ENCODE measurements at places on chromosomes 6 and 20.

GRCh38 chr6:163460307-163460782 lies 45.8 kb downstream of the QKI start:
- DNase-seq: no peak

DNA sequence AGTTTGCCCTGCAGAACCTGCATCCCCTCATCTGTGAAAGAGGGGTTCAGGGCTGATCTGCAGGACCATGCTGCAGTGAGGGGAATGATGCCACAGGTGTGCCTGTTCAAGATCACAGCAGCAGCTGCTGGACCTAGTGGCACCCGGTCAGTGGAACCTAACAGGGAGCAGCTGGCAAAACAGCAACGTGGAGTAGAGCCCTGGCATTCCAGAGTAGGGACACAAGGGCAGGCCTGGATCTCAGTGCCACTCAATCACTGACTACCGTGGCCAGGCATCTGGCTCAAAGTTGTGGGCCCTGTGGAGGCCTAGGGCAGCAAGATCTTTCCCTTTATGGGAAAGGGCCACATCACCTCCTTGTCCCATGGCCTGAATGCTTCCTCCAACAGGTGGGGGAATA lies 62.2 kb downstream of the INSM1 start:
- DNase-seq: no peak

DNA sequence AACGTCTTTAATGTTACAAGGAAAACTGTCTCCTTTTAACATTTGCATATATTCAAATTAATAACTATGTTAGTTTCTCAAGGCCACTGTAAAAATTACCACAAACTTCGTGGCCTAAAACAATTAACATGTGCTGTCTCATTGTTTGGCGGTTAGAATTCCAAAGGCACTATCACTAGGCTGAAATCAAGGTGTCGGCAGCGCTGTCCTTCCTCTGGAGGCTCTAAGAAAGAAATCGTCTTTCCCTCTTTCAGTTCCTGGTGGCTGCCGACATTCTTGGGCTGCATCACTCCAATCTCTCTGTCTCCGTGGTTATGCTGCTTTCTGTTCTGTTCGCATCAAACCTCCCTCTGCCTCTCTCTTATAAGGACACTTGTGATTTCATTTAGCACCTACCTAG lies 4.2 kb downstream of the TPD52L1 start:
- DNase-seq: no peak

- DNase-seq: no peak
These were observed 133.7 kb upstream of the SPACA1 start for GRCh38 chr6:87913974-87914373.

- DNase-seq: no peak
These were observed 4.2 kb downstream of the SCML4 start for GRCh38 chr6:107819964-107820337.

- no peak for DNase-seq
These were observed 82.0 kb downstream of the OR2B2 start for GRCh38 chr6:27830212-27830599.

DNA sequence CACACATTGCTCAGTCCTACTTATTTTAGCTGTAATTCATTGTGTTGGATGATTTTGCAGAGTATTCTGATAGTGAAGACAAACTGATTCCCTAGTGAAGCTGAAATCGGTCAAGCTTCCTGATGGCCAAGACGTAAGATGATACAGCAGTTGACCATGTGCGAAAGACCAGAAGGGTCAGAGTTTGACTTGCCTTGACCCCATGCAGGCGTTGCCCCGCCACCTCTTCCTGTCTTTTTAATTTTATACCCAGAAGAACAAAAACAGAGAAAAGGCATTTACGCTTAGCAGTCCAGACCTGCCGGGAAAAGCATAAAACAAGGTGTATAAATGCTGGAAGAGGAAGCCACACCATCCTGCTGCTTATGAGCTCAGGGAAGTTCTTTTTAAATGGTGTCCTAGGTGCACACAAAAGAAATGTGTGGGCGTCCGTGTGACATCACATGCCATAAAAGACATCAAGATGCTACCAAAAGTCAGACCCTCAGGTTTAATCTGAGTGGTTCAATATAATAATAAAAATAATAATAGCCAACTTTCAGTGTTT lies 32.2 kb downstream of the TSHZ2 start:
- DNase-seq: no peak

GRCh38 chr20:44109951-44110361 lies 77.0 kb downstream of the JPH2 start:
- DNase-seq: no peak

DNA sequence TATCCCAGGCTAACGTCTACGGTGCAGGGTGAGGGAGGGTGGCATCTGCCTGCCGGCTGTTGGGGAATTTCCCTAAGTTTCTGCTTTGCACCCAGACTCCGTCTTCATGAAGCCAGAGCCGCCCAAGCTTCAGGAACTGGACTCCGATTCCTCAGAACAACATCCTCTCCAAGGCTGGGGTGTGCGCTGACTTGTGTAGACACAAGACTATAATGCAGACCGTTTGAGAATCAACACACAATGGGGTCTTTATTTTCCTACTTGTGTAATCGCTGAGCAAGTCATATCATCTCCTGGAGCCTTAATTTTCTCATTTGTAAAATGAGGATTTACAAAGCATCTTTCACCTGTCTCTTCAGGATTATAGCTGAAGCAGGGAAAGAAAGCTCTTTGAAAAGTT lies 160.5 kb upstream of the AGPAT4 start:
- DNase-seq: no peak

GRCh38 chr6:98836962-98837944 lies 2.9 kb downstream of the POU3F2 start:
- peak; percentile 22 for DNase-seq

DNA sequence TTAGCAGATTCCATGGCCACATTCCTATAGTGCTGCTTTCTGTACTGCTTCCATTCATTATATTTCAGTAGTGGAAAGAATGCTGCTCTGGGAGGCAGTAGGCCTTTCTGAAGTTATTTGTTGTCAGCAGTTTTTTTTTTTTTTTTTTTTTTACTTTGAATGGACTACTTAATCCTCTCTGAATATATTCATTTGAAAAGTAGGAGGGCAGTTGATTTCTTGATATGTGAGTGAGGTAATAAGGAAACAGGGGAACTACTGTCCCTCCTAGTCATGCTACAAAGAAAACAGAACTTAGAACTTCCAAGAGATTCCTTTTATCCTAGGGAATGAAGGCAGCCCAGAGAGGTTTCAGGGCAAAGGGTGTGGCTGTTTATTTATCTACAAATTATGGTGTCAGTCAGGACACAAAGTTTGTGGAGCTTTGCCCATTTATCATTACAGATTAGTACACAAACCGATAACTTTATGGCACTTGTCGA lies 155.9 kb downstream of the JARID2 start:
- DNase-seq: no peak

- no peak for DNase-seq
These were observed 44.5 kb upstream of the GJE1 start for GRCh38 chr6:142087950-142088857.

DNA sequence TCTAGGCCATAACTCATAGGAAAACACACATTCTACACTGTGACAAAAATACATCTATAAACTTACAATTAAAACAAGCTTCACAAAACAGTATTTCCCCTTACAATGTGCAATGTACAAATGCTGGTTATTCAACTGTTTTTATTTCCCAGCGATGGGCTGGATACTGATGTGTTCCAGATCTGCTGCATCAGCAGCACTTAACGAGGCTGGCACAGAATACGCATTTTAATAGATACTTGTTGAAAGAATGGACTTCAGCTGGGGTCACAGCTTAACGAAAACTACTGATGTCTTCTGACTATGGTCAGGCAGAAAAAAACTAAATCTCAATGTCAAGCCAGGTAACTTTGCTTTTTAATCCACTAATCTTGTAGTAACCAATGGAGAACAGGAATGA lies 70.9 kb downstream of the B4GALT5 start:
- DNase-seq: no peak

DNA sequence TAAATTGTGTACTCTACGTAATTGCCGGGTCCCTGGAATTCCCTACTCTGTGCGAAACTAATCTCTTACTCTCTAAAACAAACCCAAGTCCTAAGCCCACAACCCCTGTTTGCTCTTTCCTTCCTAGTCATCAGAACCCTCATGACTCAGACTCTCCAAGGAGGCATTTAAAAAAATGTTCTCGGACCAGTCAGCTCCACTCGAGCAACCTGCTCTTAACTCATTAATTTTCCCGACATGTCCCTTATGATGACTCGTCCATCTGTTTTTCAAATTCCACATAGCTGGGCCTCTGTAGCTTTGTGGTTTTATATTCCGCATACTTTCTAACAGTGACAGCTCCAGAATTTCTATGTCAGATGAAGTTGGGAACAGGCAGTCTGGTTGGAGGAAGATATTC lies 2.6 kb upstream of the MUC22 start:
- DNase-seq: no peak

DNA sequence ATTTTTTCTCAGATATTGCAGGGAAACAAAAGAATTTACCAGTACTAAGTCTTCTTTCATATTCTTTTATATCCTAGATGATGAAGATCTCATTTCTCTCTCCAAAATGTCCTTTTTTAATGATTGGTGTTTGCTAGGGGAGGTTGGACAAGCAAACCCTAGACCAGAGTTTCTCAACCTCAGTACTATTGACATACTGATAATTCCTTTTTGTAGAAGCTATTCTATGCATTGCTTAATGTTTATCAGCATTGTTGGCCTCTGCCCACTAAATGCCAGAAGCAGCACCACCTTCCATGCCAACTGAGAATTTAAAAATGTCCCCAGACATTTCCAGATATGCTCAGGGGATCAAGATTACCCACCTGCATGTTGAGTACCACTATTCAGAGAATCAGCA lies 14.4 kb upstream of the TFAP2B start:
- no peak for DNase-seq

DNA sequence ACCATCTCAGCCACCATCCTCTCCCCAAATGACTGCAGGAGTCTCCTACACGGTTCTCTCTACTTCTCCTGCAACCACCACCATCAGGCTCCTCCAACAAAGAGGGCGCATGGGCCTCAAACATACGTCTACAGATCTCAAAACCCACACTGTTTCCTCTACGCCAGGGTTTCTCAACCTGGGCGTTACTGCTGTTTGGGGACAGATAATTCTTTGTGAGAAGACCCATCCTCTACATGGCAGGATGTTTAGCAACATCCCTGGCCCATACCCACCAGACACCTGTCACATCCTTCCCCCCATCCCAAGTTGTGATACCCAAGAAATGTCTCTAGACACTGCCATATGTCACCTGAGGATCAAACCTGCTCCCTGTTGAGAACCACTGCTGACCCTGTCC lies 45.0 kb downstream of the ELMO2 start:
- no peak for DNase-seq

DNA sequence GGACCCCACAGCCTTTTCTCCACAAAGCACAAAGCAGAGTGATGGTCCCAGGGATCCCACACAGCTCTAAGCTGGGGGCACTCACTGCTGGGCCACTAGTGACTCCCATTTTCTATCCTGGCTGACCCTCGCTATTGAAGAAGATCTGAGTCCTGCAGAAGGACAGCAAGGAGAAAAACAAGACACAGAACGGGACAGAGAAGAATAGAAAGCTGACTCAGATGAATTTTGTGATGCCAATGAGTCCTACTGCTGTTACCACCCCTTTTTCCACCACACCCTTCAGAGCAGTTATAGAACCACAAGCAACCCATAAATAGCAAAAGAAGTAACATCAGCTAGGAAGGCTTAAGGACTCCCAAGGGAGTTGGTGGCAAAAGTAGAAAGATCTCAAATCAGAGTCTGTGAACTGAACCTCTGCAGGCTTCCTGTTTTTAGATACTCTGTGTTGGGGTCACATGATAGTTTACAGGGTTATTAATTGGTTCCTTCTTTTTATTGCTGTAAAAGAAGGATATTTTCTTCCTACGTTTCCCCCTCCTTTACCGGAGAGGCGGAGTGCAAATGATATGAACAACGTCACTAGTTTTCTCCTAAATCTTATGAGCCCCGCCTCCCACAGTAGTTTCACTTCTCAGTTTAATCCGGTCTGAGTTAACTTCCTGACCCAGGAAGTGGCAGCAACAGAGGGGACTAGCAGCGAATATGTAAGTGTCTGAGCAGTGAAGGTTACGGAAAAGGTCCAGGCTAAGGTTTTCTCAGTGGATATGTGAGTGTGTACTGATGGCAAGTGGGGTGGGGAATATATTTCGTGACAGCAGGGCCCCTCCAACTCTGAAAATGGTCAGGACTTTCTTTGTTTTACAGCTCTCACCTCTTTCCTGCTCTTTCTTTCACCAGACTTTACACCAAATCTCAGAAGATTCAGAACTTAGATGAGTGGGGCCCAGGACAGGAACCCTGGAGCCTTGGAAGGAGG lies at the start of gene TRIM38:
TRIM38 (plus strand) TSS at position 654 of the 979 bp plus-strand sequence. CDS start 3,721 bp downstream, outside the sequence.
- DNase-seq: no peak

GRCh38 chr20:58868795-58869194 lies 16.3 kb downstream of the GNAS start:
- DNase-seq: no peak

GRCh38 chr20:32436142-32436861 lies 78.2 kb downstream of the ASXL1 start:
- DNase-seq: no peak

GRCh38 chr6:107807196-107807811 lies 16.8 kb downstream of the SCML4 start:
- no peak for DNase-seq

GRCh38 chr6:54173089-54173488 lies 61.8 kb downstream of the MLIP start:
- DNase-seq: no peak

- no peak for DNase-seq
These were observed 114.7 kb upstream of the ZNF217 start for GRCh38 chr20:53708129-53708968.
